ENCODE measurements at places on chromosomes 6 and 20.

GRCh38 chr20:1845701-1846100, 49.5 kb upstream of the SIRPA start:
- no peak for DNase-seq

DNA sequence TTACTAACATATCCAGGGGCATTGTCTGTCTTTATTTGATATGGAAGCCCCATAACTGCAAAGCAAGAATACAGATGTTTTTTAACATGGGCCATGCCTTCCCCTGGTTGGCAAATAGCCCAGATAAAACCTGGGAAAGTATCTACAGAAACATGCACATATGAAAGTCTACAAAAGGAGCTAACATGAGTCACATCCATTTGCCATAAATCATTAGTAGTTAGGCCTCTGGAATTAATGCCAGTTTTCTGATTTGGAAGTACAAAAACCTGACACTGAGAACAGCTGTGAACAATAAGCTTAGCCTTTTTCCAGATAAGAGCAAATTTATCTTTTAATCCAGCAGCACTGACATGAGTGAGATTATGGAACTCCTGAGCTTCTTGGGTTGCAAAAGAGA, 418.0 kb upstream of the IMPG1 start:
- no peak for DNase-seq

- DNase-seq: no peak
Measured at GRCh38 chr6:1587977-1588376, 21.7 kb upstream of the FOXC1 start.

GRCh38 chr6:158006821-158007570, 25.3 kb downstream of the SYNJ2 start:
- no peak for DNase-seq

DNA sequence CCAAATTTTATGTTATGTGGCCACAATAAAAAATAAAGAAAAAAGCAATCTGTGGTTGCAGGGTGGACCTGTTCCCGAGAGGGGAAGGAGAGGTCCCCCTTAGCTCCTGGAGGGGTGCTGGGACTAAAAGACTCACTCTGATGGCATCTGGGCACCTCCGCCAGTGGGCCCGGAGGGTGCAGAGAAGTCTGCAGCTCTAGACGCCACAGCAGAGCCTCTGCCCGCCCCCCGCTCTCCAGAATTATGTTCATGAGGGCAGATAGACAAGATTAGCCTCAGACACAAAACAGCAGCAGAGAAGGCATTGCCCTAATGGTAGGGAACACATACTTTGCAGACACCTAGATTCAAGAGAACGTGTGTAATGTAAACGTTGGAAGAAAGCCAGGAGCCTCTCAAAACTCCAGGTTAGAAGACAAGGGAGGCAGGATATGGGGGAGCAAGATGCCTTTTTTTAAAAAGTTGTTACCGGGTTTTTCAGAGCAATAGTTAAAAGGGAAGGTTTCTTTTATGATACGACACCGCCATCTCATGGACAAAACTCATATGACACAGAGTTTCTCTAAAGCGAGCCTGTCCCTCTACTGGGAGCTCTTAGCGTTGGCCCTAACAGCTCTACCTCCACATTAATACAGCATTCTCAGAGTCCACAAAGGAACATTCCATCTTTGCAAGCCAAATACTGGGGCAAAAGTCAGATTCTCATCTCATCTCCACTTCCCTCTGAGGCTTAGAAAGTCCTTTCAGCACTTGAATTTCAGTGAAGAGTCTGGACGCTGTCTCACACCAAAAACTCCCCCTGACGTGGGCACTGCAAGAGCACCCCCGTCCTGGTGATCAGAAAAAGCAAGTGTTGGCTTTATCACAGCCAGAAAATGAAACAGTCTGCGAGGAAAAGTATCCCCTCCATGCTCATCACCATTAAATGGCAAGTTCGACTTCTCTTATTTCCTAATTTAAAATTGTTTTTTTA, 47.2 kb downstream of the FOXF2 start:
- peak; percentile 73 for DNase-seq

DNA sequence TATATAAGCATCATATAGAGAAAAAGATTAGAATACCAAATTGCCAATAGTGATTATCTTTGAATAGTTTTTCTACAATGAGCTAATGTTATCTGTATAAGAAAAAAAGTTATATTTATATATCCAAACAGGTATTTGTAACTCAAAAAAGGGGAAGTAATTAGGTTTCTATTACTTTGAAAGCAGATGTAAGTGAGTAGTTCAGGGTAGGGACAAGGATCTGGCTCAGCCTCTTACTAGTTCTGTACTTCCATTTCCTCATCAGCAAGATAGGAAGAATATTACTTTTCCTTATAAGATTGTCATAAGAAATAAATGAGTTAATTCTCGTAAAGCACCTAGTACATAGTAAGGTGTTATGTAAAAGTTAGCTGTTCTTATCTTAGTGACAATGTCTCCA, 32.2 kb downstream of the AHI1 start:
- DNase-seq: no peak

DNA sequence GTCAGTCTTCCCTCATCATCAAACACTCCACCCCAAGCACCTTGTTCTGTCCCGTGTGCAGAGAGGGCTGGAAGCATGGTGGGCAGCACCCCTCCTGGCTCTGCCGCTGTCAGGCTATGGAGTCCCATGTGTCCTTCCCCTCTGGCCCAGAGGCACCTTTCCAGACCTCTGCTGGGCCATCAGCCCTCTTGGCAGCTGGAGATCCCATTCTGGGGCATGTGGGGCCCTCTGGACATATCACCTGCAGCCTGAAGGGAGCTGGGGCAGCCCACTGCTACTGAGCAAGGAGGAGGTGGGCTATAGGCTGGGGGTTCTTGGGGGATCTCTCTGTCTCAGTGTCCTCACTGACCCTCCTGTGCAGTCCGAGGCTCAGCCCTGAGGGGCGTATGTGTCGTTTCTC, 42.2 kb downstream of the SUN5 start:
- DNase-seq: no peak

- DNase-seq: no peak
Measured at GRCh38 chr20:10501402-10501801, 66.3 kb downstream of the SLX4IP start.

DNA sequence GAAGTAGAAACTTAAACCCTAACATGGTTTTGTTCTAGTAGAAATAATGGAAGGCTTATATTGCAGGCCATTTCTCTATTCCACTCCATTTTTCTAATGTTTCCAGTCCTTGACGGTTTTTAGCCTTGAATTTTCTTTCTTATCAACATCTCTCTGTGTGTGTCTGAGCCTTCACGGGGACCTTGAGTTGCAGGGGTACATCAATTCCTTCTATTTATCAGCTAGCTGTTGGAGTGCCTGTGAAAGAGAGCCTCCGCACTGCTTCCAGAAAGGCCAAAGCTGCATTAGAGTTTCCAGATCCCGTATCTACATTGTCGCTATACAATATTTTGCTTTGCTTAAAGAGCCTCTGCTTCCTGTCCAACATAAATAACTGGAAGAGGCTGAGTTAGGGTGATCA, 5.4 kb upstream of the HSF2 start:
- DNase-seq: no peak

GRCh38 chr6:26360451-26361416, 4.3 kb upstream of the BTN3A2 start:
- no peak for DNase-seq

- DNase-seq: no peak
Measured at GRCh38 chr20:14498772-14499171, 161.4 kb upstream of the FLRT3 start.

- no peak for DNase-seq
Measured at GRCh38 chr6:129647044-129647443, 62.9 kb downstream of the ARHGAP18 start.

DNA sequence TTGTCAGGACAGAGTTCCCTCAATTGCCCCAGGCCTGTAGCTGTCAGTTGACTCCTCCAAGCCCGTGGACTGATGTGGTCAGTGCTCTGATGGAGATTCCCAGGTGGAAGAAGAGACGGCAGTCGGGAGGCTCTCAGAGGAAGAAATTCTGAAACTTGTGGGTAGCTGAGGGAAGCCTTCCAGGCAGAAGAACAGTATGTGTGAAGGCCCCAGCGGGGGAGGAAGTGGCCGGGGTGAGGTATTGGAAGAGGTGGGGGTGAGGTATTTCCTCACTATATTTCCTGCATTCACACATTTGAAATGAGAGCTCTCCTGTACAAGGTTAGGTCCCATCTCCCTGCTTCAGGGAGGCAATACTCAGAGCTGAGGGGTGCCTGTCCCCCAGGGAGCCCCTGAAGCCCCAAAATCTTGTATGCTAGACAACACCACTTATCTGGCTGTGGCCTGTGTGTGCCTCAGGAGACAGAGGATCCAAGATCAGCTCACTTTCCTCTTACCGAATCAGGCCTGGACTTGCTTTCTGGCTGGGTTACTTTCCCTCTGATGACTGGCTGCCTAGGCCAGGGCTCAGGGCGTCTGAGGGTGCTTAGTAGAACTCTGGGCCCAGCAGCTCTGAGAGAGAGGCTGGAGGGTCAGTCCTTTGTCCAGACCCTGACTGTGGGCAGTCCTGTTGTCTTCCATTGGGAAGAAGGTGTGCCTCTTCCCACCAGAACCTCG, 49.3 kb upstream of the MYL9 start:
- DNase-seq: no peak

- peak; percentile 73 for DNase-seq
Measured at GRCh38 chr6:163404825-163405265, 9.7 kb upstream of the QKI start.

- no peak for DNase-seq
Measured at GRCh38 chr6:108294297-108294726, 542 bp upstream of the AFG1L start.

- no peak for DNase-seq
Measured at GRCh38 chr20:62276439-62276838, 26.4 kb upstream of the ADRM1 start.

DNA sequence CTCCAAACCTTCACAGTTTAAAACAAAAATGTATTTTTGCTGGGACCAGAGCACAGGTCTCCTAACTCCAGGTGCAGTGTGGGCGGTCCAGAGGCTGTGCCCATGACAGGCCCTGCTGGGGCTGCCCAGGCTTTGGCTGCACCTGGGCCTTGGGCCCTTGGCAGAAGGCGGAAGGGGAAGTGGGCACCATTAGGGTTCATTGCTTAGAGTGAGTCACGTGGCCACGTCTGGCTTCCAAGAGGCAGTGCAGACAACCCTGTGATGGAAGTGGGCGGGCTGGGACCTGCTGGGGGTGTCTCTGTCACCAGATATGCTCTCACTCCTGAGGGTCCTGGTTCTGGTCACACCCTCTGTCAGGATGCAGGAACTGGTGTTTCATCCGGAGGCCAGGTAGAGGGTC, 302.2 kb downstream of the QKI start:
- no peak for DNase-seq

- DNase-seq: peak; percentile 34
Measured at GRCh38 chr6:83815631-83816272, 37.4 kb upstream of the RIPPLY2 start.

DNA sequence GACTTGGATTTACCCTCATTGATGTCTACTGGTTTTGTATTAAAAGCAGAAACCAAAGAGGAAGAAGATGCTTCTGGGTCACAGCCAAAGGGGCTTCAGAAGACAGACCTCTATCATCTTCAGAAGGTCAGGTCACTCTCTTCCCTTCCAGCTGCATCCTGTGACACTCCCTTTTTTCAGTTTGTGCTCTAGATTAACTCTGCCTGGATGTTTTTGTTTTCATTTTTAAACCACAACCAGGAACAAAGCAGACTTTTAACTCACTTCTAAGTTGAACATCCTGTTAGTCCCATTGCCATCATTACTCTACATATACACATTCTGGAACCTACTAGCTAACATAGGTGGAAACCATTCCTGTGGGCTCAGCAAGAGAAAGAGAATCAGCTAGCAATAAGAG, 45.2 kb downstream of the AKIRIN2 start:
- no peak for DNase-seq

GRCh38 chr6:10194816-10195672, 219.8 kb downstream of the TFAP2A start:
- DNase-seq: no peak

DNA sequence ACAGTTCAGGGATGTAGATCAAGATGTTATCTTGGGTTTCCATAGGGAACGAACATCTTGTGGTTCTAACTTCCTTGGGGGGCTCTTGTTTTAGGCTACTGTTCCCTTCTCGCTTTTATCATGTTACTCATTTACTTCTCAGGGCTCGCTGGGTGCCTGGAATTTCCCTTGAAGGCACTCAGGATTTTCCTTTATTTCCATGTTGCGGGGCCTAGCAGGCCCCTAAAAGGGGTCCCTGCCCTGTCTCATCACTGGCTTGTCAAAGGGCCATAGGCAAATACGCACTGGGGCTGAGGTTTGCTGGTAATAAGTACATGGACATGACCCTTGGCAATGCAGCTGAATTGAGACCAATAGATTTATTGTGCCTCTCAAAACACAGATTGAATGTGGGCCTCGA, 262.3 kb downstream of the CDH4 start:
- DNase-seq: no peak

- DNase-seq: no peak
Measured at GRCh38 chr6:123338394-123338793, 298.4 kb downstream of the TRDN start.

- no peak for DNase-seq
Measured at GRCh38 chr6:144469144-144469575, 184.0 kb downstream of the UTRN start.

GRCh38 chr20:25040438-25040831, 17.5 kb downstream of the ACSS1 start:
- no peak for DNase-seq

DNA sequence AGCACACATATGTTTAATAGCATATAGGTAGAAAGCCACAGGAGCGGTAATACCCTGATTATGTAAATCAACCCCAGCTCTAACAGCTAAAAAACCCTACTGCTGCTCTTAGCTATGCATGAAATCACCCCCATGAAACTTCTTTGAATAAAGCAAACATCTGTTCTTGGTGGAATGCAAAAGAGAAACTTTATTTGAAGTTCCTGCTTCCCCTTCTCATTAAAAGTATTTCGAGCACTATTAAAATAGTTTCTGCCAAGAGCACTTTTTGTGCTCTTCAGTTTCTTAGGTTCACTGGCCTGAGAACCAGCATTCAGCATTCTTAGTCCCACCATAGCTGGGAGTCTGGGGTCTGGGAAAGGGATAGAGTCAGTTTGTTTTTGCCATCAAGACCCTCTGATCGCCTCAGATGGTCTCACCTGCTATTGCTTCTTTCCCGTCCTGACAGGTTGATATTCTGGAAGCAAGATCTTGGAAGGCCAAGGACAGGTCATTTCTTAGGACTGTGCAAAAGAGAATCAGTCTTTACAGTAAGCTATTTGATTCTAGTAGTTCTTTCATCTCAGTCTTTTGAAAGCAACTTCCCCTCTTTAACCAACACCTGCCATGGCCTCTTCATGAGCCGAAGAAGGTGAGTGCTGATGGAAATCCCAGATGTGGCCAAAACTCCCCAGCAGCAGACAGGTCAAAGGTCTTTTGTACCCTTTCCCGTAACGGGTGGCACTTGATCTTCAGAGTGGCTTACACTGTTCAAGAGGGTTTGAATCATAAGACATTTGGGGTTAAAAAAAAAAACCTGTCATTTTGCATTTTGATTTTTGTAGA, 76.5 kb upstream of the TMEM170B start:
- DNase-seq: no peak

DNA sequence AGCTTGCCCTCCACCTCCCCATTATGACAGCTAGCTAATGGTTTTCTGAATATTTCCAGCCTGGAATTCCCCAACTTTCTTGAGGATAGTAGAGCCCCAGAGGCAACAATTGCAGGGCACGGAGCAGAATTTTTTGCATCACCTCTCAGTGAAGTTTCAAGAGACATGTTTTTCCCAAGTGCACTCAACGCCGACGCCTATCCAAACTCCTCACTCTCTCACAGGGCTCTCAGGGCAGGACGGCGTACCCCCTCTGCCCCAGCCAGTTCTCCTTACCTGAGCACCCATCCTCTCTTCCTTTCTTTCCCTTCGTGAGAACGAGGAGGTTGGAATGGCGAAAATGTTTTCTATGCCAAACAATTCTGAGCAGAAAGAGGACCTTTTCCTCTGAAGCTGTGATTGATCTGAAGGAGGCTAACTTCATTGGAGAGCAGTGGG, 83.1 kb upstream of the FOXQ1 start:
- DNase-seq: no peak
